ENCODE measurements at places on chromosomes 3 and 15.

- DNase-seq = no peak
These were observed 36.1 kb downstream of the AP3S2 start for GRCh38 chr15:89857673-89858072.

DNA sequence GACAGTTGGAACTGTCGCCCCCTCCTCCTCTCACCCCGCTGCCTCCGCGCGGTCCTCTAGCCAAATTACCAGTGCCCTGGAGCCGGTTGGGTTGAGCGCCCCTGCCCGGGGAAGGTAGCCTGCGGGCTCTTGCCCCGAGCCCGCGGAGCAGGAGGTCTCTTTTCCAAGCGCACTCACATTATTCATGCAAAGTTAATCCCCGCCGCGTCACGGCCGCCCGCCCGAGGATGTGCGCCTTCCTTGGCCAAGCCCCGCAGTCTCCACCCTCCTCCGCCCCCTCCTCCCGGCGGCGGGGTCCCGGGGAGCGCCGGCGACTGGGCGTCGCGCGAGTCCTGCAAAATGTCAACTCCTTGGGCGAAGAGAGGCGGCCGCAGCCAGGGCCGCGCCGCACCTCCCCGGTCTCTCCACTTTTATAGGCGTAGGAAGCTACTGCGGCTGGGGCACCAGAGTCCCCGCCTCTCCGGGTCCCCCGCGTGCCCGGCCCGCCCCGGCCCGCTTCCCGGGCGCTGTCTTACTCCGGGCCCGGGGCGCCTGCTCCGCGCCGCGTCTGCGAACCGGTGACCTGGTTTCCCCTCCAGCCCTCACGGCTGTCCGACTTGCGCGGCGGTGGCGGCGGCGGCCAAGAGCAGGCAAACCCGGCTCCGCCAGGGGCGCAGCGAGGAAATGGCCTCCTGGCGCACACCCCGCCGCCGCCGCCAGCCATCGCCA, at the start of gene THRB:
TSS of gene THRB (minus strand) at position 233 of the 708 bp plus-strand sequence.
- DNase-seq = no peak

GRCh38 chr15:66997212-66997611, 68.2 kb upstream of the SMAD3 start:
- DNase-seq = no peak

GRCh38 chr3:196737655-196738054, 2.0 kb upstream of the PAK2 start:
- no peak for DNase-seq

GRCh38 chr3:110178965-110179364, 841.6 kb upstream of the DPPA4 start:
- no peak for DNase-seq

DNA sequence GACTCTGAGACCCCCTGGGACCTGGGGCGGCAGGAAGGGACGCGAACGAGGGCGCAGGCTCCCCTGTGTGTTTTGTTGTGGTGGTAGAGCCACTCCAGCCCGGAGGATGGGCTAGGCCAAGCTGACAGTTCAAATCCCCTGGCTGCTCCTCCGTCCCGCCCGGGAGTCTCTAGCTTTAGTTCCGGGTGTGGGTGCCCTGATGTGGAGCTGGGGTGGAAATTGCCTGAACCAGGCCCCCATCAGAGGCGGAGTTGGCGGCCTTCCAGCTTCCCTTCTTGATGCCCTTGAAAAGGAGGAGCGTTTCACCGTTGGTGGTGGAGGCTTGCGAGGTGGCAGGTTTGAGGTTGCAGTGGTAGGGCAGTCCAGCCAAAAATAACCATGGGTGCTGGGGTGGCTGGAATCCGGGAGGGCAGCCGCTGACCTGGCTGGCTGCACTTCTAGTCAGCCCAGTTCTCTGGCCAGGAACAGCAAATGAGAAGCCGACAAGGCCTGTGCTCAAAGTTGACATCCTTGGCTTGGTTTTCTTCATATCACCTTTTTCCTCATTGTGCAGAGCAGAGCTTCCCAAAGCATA, 817 bp downstream of the CLK3 start:
- DNase-seq = no peak

Measured in brain pericyte (primary cell).